ENCODE measurements at places on chromosomes 2 and 18.

DNA sequence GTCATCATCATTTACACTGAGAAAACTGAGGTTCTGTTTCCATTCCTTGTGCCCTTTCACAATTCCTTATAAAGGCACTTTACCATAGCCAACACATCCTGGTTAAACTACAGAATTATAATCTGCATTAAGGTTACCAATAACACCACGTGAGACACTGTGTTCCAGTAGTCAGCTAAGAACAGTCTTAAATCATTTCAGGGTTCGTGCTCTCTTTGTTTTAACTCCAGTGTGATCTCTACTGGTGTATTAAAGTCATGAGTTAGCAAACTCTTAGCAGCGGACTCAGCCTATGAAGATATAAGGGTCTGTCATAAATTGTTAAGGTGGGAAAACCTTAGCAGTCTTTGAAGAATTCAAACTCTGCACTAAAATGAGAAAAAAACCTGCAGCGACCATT, 53.0 kb downstream of the TCF4 start:
- DNase-seq, result no peak

GRCh38 chr2:181466661-181467576, 9.7 kb downstream of the ITGA4 start:
- peak; percentile 33 for DNase-seq

DNA sequence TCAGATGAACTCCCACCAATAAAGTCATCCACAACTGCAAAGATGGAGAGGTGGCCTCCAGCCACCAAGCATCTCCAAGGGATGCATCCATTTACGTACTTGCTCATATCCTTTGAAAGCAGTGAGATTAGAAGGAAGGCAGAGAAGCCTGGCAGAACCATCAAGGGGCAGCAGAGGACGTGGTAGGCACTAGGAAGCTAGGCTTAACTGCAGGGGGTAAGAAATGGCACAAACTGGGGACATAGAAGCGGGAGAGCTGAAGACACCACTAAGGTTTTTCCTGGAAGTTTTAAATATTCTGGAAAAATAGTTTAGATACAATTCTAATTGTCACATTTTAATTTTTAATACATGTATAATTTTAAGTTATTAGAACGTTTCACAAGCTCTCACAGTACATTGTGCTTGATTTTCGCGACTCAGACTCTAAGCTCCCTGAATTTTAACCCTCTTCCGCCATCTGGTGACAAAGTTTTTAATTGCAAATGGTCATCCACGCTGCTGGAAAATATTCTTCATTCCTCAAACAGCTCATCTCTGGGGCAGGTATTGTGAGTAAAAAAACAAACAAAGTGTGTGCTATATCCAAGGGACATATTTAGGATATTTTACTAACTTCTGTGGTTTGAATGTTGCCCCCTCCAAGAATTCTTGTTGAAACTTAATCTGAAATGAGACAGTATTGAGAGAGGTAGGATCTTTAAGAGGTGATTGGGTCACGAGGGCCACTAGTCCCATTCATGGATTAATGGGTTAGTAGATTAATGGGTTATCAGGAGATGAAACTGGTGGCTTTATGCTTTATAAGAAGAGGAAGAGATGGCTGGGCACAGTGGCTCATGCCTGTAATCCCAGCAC, 1.6 kb upstream of the PSTPIP2 start:
- DNase-seq, result peak; percentile 51

DNA sequence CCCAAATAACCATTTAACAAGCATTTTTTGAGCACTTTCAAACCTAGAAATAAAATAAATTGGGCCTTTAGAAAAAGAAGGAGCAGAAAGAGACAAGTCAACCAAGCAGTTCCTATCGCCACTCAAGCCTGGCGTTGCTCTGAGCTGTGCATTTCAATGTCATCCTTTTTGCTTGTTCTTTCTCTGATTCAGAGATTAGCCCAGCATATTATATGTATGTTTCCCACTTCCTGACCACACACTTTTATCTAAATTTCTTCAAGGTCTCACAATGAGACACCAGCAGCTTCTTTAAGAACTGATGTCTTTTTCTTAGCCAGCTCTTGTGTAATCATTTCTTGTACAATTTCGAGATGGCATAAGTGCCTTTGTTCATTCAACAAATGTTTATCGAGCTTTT, 344.5 kb upstream of the ID2 start:
- no peak for DNase-seq

- DNase-seq, result no peak
Measured at GRCh38 chr2:181183878-181184542, 203.6 kb downstream of the UBE2E3 start.

DNA sequence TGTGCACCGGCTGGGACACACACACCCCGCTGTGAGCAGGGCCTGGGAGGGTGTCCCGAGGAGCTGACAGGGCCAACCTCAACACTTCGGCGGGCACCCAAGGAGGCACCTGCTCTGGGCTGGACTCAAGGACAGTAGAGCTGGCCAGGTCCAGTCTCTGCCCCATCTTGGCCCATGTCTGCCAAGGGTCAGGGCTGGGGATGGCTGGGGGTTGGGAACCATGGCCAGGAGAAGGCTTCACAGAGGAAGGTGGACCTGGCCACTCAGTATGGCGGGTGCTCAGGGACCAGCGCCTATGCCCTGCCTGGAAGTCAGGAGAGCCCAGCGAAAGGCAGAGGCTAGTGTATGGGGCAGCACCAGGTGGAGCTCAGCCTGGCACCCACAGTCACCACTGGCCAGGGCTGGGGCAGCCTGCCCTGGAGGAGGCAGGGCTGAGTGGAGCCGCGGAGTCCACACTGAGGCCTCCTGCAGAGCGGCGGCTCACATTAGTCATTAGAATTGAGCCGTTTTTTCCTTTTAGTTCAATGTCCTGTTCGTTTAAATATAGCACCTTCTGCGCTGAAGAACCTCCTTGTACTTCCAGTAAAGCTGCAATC, 4.2 kb downstream of the ERFE start:
- peak; percentile 37 for DNase-seq

DNA sequence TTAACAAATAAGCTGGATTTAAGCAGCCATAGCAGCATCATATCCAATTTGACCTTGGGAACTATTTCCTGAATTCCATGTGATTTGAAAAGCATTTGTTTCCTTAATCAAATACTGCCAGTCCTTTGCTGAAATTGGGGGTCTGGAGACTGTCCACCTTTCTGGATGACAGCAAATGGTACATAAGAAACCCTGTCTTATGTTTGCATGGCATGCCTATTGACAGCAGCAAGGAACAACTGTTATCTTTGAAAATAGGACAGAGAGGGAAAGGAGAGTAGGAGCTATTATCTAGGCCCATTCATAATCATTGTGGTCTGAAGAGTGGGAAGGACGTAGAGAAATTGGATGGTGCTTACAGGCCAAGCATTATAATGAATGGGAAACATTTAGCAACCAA, 129.2 kb upstream of the CTNNA2 start:
- DNase-seq, result no peak

- DNase-seq, result no peak
Measured at GRCh38 chr2:8086357-8086756, 595.5 kb upstream of the ID2 start.

- DNase-seq, result no peak
Measured at GRCh38 chr2:138090330-138090729, 126.1 kb downstream of the HNMT start.

GRCh38 chr2:232367591-232368233, 10.8 kb upstream of the ALPP start:
- no peak for DNase-seq

DNA sequence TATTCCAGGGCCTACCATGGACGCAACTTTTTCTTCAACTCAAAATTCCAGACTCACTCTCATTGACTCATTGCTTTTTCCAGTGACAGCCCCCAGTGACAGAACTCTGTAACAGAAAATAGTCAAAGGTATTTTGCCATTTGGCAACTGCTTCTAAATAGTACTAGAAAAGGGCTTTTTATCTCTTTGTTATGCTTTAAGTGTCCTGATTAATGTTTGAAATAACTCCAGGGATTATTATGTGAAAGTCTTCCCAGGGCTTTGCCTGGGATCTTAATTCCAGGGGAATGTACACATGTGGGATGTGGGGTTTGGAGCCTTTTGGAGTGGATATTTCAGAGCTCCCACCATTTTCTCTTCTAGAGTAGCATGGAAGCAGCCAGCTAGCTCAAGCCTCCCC, 198.8 kb downstream of the KCNS3 start:
- no peak for DNase-seq

GRCh38 chr2:30664761-30665358, 142.4 kb downstream of the CAPN13 start:
- no peak for DNase-seq

- no peak for DNase-seq
Measured at GRCh38 chr2:19802086-19802841, 99.5 kb downstream of the TTC32 start.

DNA sequence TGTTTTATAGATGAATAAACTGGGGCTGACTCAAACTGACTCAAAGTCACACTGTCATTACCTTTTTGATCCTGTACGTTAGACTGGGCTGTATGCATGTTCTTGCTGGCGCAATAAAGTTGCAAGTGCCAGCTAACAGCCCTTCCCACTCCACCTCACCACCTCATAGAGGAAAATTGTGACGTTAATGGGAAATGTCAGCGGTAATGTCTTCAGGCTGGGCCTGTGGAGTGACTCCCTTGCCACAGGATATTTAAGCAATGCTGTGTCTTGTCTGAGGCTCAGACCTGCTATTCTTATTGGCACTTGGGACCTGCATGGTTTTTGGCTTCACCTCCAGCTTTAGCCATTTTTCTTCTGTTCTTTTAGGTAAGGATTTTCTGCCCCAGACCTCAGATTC, 25.2 kb upstream of the CASP10 start:
- no peak for DNase-seq

DNA sequence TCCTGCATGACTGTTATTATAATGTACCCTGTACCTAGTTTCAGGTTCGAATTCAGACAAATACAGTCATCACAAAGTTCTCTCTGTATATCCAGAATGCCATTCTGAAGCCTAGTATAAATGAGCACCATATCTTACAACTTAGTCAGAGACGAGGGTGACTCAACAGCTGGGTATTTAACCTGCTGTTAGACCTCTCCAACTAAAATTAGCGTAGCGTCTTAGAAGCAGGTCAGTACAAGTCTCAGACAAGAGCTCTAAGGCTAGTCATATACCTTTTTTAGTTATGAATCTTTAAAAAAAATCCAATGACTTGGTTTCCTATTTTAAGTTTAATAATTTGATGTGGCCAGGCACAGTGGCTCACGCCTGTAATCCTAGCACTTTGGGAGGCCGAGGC, 74.1 kb downstream of the CABYR start:
- no peak for DNase-seq

GRCh38 chr2:217477583-217477982, 525.2 kb downstream of the TNS1 start:
- DNase-seq, result no peak

- DNase-seq, result no peak
Measured at GRCh38 chr18:36066001-36066400, 1.4 kb downstream of the RPRD1A start.

DNA sequence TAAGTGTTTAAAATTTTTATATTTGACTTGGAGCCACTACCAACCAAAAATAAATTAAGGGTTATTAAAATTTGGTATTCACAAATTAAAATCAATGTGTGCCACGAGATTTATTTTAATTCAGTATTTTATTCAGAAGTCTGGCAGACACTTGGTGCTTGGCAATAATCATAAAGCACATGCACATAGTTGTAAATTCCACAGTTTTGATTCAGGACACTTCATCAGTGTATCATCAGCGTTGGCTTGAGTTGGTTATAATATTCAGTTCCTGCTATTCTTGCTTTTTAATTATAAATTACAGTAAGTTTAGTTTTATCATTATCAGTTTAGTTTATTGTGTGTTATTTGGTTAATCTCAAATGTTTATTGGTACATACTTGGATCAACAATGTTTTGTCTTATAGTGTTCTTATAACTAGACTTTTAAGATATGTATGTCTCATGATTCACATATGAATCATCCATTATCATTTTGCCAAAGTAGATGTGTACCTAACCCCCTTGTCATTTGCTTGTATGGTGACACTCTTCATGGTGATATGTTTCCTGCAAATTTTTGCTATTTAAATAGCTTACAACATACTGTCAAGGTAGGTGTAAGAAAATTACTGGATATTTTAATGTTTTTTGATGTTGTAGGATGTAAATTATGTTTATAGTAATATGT, 237.9 kb downstream of the BABAM2 start:
- no peak for DNase-seq

DNA sequence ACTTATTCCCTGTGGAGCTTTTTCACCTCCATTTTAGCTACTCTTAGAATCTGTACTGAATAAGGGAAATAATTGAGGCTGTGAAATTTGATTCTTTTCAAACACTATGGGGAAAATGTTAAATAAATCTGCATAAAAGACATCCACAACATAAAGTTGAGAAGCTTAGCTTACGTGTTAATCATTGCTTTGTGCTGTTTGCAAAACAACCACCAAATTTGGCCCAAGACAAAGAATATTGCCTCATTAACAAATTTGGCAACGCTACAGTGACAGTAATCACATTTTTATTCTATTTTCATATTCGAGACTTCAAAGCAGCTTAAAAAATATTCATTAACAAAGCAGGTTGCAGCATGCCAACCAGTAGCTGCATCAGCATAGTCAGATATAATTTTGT, 437.6 kb downstream of the DPP10 start:
- no peak for DNase-seq

DNA sequence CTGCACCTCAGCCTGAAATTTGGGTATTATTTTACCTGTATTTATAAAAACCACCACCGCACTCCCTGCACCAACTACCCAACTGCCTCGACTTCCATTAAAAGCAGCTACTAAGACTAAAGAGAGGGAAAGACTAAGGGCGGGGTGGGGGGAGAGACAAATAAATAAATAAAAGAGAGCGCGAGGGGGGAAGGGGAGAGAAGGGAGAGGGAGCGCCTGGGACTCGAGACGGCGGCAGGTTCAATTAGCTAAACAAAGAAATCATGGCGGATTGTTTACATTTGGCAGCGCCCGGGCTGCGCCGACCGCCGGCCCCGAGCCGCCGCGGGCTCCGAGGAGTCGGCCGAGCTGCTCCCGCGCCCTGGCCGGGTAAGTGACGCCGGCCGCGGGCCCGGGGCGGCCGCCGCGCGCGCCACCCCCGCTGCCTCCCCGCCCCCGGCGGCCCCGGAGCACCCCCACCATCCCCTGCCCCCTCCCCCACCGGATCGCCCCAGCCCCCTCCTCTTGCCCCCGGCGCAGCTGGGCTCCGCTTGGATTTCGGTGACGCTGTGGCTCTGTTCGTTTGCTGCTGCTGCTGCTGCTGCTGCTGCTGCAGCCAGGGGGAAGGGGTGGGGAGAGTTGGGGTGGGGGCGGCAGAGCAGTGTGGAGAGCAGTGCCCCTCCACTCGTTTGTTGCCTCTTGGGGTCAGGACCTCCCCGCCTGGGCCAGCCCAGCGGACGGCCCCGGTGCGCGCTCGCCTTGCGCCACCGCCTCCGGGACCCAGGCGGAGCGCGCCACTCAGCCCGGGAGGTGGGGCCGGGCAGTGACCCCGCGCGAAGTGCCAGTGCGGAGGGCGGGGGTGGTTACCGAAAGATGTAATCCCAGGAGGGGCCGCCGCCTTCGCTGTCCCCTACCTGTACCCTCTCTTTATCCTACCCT, 187.2 kb upstream of the FANCL start:
- DNase-seq, result peak; percentile 35

- DNase-seq, result no peak
Measured at GRCh38 chr2:232458051-232458660, 2.2 kb downstream of the ALPI start.

GRCh38 chr2:33441235-33441810, 35.1 kb upstream of the RASGRP3 start:
- DNase-seq, result no peak

- no peak for DNase-seq
Measured at GRCh38 chr2:239271882-239272281, 128.9 kb downstream of the HDAC4 start.
